ENCODE measurements at places on chromosomes 7 and 10.
A peak's percentile ranks its signal among the peaks of the same experiment; 100 is the strongest.

DNA sequence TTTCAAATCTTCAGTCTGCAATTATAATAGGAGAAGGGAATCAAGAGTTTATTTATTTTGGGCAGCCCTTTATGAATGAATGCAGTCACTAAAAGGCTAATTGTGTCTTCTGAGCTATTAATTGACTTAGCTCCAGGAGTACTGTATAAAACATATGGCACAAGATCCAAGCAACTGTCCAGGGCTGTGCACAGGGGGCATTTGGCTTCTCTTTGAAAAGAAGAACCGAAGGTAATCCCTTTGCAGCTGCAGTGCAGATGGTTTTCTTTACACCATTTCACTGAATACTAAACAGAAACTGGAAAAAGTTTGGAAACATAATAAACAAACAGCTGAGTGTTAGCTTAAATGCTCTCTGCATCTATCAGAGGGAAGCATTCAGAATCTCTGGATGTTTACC, 282.6 kb upstream of the LRRN3 start:
- DNase-seq: no peak

GRCh38 chr10:112722758-112723157, 227.3 kb upstream of the TCF7L2 start:
- no peak for DNase-seq

DNA sequence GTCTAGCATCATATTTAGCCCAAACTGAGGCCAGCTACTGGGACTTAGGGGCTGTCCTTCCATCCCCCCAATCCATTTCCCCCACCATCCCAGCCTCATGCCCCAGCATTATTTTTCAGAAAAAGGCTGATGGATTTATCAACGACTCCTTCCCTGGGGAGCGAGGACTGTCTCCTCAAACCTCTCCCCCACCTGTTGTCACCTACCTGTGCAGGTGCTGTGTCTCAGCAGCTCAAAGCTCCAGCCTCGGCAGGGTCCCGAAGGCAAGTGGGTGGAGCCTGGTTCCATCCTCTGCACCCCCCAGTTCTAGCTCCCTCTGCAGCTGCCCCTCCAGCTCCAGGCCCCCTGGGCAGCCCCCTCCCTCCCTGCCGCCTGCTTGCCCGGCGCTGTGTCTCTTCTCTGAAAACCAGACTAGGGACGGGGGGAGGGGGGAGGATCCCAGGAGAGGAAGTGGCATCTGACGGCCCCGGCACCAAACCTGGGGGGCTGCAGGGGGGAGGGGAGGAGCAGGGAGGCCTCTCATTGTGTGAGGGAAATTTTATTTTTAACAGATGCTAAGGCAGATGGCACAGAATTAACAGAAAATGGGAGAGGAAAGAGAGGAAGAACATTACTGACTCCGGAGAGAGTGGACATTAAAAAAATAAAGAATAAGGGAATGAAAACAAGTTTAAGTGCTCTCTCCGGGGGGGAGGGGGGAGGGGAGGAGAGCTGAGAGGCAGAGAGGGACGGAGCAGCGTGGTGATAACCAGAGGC, 61.7 kb upstream of the PAX2 start:
- DNase-seq: no peak

GRCh38 chr10:58465629-58466028, 47.0 kb upstream of the BICC1 start:
- DNase-seq: no peak

DNA sequence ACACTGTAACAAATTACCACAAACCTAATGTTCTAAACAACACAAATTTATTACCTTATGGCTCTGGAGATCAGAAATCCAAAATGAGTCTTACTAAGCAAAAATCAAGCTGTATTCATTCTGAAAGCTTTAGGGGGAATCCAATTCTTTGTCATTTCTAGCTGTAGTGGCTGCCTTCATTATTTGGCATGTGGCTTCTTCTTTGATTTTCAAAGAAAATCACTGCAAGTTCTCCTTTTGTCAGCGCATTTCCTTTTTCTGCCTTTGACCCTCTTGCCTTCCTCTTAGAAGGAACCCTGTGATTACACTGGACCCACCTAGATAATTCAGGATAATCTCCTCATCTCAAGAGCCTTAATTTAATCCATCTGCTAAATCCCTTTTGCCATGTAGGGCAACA, 36.9 kb downstream of the ZPBP start:
- no peak for DNase-seq

- no peak for DNase-seq
These were observed 111.7 kb downstream of the POLL start for GRCh38 chr10:101476383-101476782.

- DNase-seq: peak; percentile 87
These were observed 17.0 kb downstream of the FAM131B start for GRCh38 chr7:143345428-143345900.
